ENCODE measurements at places on chromosomes 7 and 10. TPM values are rescaled to one million over a fixed set of nuclear protein-coding genes. Genes with fewer than 3 reads are reported as not detected.

GRCh38 chr7:47236480-47237129, 345.3 kb downstream of the TNS3 start:
- DNase-seq, result no peak

GRCh38 chr10:34102237-34102673, 712.8 kb downstream of the PARD3 start:
- DNase-seq, result peak; percentile 92

DNA sequence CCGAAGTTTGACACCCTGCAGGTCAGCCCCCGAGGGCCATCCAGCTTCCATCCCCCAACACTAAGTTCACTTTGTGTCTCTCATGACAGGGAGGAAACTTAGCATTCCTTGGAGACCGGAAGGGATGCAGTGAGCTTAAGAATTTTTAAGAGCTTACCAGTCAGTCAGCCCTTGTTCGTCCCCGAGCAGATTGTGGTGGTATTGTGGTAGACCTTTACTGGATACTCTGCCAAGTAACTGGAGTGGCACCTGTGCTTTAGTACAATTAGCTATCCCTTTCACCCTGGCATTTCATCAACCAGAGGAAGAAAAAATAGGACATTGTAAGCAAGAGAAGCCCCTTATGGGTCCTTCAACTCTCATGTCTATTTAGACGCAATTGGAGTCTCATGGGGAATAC, 74.8 kb downstream of the NSUN6 start:
- no peak for DNase-seq

GRCh38 chr10:91012502-91012901, 91.6 kb upstream of the ANKRD1 start:
- no peak for DNase-seq

GRCh38 chr7:128202287-128202957, 38.7 kb upstream of the LEP start:
- no peak for DNase-seq

DNA sequence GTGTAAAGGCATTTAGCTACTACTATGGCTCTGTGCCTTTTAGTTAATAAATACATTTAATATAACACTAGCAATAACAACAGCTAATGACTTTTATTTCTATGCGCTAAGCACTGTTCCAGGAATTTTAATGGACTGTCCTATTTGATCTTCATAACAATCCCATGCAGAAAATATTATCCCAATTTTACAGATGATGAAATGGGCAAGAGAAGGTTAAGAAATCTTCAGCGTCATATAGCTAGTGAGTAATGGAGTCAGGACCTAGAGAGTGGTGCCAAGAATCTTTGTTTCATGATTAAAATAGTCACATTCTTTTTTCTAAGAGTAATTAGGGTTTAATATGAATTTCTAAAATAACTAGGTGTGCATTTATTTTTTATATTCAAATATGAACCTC, 32.4 kb downstream of the ACTA2 start:
- no peak for DNase-seq

DNA sequence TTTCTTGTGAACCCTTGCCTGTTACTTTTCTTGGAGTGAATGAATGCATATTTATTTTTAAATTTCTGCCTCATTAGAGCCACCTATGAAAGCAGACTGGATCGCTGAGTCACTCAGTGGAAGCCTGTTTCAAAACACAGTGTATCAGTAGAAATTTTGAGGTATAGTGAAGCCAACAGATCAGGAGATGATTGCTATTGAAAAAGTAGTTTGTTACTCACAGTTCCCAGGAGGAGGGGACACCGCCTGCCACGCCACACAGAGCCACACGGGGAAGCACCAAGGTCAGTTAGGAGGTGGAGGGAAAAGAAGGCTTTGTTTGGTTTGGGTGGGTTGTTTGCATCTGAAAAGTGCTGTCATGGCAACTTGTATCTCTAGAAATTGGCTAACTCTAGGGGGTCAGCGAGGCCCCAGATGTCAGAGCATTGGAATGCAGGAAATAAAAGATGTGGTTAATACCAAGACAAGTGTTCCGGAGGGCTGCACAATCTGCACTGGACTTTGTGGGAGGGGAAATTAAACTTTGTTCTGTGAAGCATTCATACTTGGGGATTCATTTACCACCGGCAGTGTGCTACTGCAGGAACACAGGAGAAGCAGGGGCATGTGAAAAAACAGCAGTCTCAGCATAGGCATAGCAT, 106.4 kb upstream of the SDK1 start:
- DNase-seq, result no peak

Gene NACAD
- 1.4 TPM for total RNA-seq

Gene ABCC2
- 0.72 TPM for total RNA-seq

Gene MBLAC1
- 1.9 TPM for total RNA-seq

Gene ASZ1
- total RNA-seq, result 4.8 TPM

Data from umbilical cord (tissue), 2 donors.